Tibial nerve (tissue), 4 donors: ENCODE measurements at places on chromosomes 6 and 20. TPM values are rescaled to one million over a fixed set of nuclear protein-coding genes. Genes with fewer than 3 reads are reported as not detected.

The NELFCD gene
- total RNA-seq: 72.9 TPM

The PDCD2 gene
- total RNA-seq: 61.2 TPM

The ASCC3 gene
- total RNA-seq: 33.9 TPM

The ZBTB46 gene
- total RNA-seq: 11.5 TPM

The LY6G6F gene
- total RNA-seq: not detected

DNA sequence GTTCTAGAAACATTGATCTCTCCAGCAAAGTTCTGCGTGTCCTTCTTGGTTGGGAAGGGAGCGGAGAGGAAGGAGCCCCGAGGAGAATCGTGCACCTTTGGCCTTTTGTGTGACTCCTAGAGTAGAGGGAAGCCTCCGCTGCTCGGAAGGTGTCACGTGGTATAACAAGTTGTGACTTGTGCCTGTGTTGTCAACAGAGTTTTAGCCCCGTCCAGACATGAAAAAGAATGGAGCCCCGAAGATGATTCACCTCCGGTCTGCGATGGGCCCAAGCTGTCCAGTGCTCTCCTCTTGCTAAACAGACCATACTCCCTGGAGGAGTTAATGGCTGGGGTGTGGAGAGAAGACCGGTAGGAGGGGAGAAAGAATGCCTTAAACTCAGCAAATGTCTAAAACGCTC lies 7.0 kb downstream of the EYA2 start:
- DNase-seq: no peak

DNA sequence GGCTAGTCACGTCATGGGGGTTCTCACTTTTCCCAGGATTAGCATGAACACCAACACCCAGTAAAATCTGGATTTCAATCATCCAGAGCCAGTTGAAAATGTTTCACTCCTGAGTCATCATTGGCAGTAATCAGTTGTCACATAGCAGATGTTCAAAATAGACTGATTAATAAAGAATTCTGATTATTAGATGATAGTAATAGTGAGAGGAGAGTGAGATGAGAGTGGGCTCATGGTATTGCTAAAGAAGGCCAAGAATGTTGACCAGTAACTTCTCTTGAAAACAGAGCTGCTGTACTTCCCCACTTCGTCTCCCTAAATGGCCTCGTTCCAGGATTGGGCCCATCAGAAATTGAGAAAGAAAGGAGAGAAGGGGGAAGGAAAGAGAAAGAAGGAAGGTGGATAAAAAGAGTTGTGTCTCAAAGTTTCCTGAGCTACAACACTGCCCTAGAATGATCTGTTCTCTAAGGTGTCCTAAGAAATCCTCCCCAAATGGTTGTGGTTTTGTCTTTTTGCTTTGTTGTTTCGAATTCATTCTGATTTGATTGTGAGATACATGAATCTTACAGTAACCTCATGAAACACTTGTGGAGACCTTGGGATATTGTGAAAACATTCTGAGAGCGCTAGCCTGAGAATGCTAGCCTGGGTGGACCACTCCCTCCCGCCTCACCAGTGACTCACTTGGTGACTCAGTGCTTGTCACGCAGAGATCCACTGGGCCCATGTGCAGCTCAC lies 502.2 kb upstream of the JARID2 start:
- no peak for DNase-seq

- no peak for DNase-seq
Measured at GRCh38 chr6:139439349-139439748, 64.9 kb upstream of the CITED2 start.

GRCh38 chr20:63137851-63138415 lies 78.0 kb downstream of the YTHDF1 start:
- no peak for DNase-seq

- DNase-seq: no peak
Measured at GRCh38 chr6:62721408-62721807, 435.4 kb upstream of the KHDRBS2 start.

- DNase-seq: no peak
Measured at GRCh38 chr6:10838794-10839333, 525 bp upstream of the MAK start.

DNA sequence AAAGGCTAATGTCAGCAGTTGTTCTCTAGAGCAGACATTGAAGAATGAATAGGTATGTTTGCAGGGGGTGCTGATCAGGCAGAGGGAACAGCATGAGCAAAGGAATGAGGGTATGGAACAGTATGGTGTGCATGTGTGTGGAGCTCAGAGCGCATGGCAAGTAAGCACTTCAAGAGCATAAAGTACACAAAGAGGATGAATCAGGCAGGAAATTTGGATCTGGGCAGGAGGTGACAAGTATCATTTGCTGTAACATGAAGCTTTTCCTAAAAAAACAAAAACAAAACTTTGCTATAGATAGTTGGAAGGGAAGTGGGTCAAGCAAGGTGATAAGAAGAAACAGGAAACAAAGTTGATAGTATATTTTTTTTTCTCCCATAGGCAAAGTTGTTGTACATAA lies 746.8 kb downstream of the HDGFL1 start:
- DNase-seq: no peak

DNA sequence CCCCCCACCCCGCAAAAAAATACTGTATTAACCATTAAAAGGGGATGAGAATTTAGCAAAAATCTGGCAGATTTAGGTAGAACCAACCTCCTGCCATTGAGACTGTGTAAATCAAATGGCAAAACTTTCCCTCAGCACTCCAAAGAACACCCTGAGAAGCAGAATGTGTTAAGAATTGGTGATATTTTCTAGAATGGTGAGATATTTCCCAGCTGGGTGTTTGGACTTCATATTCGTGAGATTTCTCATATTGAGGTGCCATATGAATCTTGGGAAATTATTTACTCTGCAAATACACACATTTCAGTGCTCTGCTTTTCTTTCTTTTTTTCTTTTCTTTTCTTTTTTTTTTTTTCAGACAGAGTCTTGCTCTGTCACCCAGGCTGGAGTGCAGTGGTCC lies 66.3 kb upstream of the FOXO3 start:
- no peak for DNase-seq

GRCh38 chr6:140225701-140226436 lies 851.4 kb upstream of the CITED2 start:
- no peak for DNase-seq

- no peak for DNase-seq
Measured at GRCh38 chr6:113856375-113856624, 845 bp upstream of the MARCKS start.

GRCh38 chr6:42334870-42335269 lies 116.9 kb downstream of the TRERF1 start:
- no peak for DNase-seq

DNA sequence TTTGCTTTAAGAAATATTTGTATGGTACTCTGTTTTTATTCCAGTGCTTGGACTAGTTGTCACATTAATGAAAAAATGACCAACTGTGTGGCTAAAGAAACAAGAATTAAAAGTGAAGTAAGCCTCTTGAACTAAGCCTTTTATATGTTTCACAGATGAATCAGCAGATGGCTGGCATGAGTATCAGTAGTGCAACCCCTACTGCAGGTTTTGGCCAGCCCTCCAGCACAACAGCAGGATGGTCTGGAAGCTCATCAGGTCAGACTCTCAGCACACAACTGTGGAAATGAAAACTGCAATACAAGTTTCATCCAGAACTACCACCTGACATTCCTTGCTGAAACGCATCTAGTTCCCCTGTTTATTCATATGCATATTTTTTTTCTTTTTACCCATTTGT lies 96.8 kb downstream of the B3GAT2 start:
- no peak for DNase-seq

- no peak for DNase-seq
Measured at GRCh38 chr6:29561606-29562181, 2.2 kb upstream of the UBD start.
